ENCODE measurements at places on chromosomes 11 and 22.

- no peak for DNase-seq
Observed at GRCh38 chr11:66856496-66857233, at the start of gene LRFN4. TSS of gene LRFN4 (plus strand) at chr11:66857064. CDS start at chr11:66857745, 681 bp downstream.

- DNase-seq = no peak
Observed at GRCh38 chr11:48033918-48034341, 53.6 kb downstream of the PTPRJ start.

- no peak for DNase-seq
Observed at GRCh38 chr11:11297578-11297977, 55.5 kb downstream of the CSNK2A3 start.

- DNase-seq = no peak
Observed at GRCh38 chr11:35390737-35391682, 28.3 kb downstream of the SLC1A2 start.

DNA sequence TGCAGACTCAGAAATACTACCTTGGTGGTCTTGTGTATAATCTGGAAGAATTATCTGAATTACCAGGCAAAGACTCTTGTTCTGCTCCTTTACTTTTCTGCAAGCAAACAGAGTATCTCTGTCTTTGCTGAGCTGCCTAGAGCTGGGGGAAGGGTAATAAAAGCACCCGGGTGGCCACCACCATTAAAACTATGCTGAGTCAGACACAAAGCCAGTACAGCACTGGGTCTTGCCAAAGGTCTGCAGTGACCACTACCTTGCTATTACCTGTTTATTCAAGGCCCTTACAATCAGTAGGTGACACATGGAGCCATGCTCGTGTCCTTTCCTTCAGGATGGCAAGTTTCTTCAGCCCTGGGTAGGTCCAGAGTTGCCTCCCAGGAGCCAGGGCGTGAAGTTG, 420.6 kb upstream of the CNTN5 start:
- no peak for DNase-seq

DNA sequence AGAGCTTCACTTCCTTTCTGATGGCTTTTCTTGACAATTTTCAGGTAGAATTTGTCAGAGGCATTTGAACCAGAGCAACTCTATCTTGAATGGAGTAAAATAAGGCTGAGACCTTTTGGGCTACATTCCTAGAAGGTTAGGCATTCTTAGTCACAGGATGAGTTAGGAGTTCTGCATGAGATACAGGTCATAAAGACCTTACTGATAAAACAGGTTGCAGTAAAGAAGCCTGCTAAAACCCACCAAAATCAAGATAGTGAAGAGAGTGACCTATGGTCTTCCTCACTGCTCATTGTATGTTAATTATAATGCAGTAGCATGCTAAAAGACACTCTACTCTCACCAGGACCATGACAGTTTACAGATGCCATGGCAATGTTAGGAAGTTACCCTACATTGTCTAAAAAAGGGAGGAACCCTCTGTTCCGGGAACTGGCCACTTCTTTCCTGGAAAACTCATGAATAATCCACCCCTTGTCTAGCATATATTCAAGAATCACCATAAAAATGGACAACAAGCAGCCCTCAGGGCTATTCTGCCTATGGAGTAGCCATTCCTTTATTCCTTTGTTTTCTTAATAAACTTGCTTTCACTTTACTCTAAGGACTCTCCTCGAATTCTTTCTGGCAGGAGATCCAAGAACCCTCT, 1519.7 kb upstream of the TENM4 start:
- DNase-seq = no peak

DNA sequence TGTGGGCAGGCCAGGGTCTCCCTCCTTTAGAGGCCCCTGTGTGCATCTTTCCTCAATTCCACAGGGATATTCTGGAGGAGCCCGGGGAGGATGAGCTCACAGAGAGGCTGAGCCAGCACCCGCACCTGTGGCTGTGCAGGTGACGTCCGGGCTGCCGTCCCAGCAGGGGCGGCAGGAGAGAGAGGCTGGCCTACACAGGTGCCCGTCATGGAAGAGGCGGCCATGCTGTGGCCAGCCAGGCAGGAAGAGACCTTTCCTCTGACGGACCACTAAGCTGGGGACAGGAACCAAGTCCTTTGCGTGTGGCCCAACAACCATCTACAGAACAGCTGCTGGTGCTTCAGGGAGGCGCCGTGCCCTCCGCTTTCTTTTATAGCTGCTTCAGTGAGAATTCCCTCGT, 39.1 kb downstream of the TPCN2 start:
- DNase-seq = no peak

GRCh38 chr11:120815319-120816100, 208.4 kb upstream of the TBCEL start:
- DNase-seq = no peak

GRCh38 chr11:124174001-124174583, 9.1 kb upstream of the OR10D3 start:
- no peak for DNase-seq

DNA sequence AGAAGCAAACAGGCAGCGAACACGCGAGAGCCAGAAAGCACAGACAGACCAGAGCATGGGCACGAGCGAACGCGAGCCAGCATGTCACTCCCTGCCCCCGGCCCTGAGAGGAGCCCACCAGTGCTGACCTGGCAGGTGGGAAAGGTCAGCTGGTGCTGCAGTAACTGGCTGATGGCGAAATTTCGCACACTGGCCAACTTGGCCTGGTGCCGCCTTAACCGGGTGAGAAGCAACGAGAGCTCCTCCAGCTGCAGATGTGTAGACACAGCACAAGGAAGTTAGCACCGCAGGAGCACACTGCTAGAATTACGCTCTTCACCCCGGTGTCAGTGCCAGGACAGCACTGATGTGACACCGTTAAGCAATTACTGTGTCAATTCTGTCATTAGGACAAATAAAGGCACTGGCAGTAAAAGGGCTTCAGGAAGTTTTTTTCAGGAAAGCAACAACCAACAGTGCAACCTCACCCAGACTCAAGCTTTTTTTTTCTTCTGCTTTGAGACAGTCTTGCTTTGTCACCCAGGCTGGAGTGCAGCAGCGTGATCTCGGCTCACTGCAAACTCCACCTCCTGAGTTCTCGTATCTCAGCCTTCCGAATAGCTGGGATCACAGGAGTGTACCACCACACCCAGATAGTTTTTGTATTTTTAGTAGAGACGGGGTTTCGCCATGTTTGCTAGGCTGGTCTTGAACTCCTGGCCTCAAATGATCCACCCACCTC, 76.8 kb downstream of the C11orf58 start:
- DNase-seq = no peak

DNA sequence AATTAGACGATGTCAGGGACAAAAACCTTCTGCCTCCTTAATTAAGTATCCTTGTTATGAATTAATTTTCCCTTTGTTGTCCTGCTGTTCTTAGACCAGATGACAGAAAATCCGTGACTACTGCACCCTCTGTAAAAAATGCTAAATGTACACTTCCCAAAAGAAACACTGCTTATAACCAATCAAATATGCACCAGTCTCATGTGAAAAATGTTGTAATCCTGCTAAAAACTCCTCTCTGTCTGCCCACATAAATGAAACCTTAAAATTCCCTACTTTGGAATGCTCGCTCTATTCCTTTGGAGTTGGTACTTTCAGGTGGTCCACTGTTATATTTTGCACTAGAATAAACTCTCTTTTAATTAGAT, 366.8 kb upstream of the CCDC179 start:
- DNase-seq = no peak

DNA sequence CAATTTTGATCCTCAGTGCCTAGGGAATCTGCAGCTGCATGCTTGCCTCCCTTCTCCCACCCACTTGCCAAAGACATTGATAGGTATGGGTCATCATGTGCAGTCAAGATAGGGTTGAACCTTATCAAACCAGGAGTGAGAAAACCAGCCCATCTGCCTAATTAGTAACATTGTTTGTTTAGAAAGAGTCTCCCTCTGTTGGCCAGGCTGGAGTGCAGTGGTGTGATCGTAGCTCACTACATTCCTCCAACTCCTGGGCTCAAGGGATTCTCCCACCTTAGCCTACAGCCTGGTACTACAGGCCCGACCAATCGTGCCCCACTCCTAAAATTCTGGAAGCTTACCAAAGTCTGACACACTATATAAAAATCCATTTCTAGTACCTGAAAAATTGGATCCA, 4.6 kb downstream of the C11orf71 start:
- no peak for DNase-seq

All from activated T-helper 1 cell treated with anti-CD3 and anti-CD28 coated beads, Interleukin-2, amount 50 U/mL, for 16 hours (primary cell).